ENCODE measurements at places on chromosomes 3 and 15.

GRCh38 chr3:128551867-128552266, 58.9 kb upstream of the GATA2 start:
- no peak for DNase-seq

DNA sequence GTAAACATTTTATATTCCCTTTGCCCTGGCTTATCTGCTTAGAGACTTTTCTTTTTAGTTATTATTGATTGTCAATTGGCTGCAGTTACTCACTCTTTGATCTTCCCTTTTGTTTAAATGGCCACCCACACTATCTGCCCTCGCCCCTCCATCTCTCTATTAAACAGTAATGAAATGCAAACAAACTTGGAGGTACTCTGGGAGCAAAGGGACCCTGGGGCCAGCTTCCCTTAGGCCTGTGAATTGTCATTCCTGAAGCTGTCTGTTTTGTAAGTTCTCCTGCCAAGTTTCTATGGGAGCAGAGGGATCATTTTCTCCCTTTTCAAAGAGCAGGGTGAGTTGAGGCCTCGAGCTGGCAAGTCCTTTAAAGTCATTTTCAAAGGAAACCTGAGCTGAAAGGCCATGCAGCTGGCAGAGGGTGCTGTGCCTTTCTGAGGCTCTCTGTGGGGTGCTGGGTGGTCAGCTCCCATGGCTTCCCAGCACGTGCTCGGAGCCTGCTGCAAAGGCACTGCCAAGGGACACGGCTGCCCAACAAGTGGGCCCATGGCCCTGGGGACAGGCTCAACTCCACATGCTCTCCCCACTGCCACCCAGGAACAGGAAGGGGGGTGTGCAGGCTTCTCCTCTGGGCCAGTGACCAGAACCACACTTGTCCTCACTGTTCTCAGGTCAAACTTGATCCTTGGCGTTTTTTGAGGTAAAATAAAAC, 17.4 kb upstream of the RTP2 start:
- no peak for DNase-seq

- DNase-seq: no peak
These were observed 14.8 kb upstream of the P2RY14 start for GRCh38 chr3:151293127-151293526.

GRCh38 chr15:63439536-63440264, 58.1 kb upstream of the CA12 start:
- DNase-seq: no peak

- no peak for DNase-seq
These were observed 826 bp downstream of the LRRC58 start for GRCh38 chr3:120348065-120348990.

DNA sequence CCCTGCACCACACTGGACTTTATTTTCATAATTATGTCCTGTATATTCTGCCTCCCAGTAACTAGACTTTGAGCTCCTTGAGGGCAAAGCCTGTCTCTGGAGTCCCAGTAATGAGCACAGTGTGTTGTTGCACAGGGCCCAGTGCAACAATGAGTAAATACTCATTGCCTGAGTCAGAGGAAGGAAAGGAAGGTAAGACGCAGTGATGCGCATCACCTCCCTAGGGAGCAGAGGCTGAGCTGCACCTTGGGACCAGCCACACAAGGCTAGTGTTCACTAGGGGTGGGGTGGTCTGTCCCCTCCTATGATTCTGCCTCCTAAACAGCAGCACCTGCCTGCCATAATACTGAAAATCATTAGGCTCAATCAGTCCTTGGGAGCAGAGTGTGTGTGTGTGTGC, 86.6 kb upstream of the ADAMTSL3 start:
- no peak for DNase-seq

DNA sequence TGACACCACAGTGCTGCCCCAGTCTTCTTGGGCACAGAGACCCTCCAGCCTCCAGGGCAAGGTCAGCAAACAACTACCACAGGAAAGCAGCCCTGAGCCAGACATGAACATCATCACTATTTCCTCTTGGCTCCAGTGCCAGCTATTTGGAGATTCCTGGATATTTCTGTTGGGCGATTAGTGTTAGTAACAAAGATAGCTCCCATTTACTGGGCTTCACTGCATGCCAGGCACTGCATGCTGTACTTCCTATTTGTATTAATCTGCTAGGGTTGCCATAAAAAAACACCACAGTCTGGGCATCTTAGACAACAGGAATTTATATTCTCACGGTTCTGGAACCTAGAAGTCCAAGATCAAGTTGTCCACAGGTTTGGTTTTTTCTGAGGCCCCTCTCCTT, 255.1 kb upstream of the STT3B start:
- no peak for DNase-seq

DNA sequence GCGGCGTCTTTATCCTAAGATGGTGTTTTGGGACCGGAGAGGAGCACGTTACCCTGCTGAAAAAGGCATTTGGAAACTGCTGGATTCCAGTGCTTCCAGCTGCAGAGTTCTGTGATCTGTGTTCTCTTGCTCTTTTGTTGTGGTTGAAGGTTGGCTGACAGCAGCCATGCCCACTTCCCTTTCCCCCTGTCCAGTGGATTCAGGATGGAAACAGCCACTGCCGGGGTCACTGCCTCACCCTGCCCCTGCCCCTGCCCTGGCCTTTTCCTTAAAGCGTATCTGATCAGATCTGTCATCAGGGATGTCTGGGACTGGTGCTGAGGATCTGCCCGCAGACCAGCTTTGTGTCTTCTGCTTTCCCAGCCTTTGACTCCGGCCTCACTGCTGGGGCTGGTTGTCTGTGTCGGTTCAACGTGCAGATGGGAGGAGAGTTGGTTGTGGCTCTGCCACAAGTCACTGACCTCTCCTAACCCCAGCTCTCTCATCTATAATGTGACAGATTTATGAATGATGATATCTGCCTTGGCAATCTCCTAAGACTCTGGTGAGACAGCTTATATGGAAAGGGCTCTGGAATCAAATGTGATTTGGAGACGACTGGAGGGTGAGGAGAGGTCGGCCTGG, 219.4 kb upstream of the BHLHE40 start:
- no peak for DNase-seq
